ENCODE measurements at places on chromosomes 5 and 9.

DNA sequence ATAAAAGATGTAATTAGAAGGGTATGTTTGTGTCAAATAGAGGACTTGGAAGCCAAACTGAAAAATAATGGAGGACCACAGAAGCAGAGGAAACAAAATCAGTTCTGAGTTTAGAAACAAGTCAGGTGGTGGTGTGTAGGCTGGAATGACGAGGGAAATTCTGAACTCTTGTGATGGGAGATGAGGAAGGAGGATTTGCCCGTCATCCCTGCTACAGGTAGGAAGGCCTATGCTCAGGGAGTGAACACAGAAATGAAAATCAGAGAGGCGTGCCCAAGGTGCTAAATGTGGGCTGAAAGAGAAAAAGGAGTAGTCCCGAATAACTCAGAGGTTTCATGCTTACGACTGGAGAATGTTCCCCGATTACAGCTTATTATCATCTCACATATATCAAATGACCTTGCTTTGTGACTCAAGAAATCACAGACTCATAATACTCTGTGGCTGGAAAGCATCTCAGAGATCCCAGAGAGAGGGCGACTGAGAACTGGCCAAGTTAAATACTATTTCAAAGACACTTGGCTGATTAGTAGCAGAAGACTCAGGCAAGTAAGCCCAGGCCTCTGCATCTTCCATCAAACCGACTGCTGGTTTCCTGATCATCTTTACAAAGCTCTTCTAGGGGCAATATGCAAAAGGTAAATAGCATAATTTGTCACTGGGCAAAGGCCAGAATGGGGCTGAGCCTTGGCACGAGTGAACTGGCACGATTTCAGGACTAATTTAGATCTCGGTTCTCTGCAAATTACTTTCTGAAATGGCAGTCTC lies 126.0 kb downstream of the SUSD1 start:
- peak; percentile 47 for DNase-seq

DNA sequence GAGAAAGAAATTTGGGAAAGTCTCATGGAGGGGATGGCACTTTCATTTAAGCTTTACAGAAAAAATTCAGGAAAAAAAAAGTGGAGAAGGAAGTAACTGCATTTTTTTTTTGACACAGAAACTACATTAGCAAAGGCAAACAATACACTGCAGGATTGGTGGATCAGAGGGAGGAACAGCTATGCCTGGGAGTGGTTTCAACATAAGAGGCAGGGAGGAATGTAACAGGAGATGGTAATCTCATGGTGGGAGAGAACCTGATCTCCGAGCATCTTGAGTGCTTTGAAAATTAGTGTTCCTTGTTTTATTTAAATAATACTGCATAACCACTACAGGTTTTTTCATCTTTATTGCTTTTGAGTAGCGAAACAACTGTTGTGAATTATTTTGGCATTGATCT lies 249.4 kb downstream of the FAM170A start:
- no peak for DNase-seq

DNA sequence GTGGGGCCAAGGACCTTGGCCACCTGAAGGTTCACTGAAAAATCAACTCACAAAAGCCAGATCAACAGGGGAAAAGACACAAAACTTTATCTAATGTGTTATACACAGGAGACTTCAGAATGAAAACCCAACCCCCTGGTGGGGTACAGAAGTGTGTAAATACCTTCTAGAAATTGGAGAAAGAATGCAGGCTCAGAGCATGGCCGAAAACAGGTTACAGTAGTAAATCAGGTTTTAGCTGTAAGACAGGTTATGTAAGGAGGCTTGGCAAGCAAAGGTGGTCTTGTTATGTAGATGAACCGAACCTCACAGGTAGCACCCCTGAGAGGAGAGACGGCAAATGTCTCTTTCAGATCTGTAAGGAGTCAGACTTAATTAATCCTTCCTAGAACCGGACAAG lies 10.0 kb downstream of the CEMIP2 start:
- no peak for DNase-seq

GRCh38 chr5:125219710-125220109 lies 473.3 kb upstream of the ZNF608 start:
- DNase-seq, result no peak

- DNase-seq, result no peak
Observed at GRCh38 chr5:124823380-124823779, 76.9 kb upstream of the ZNF608 start.

- no peak for DNase-seq
Observed at GRCh38 chr9:130417602-130418001, 27.2 kb upstream of the ASS1 start.

Data from right hindlimb (tissue), 1 donor.